H1 (cell line): ENCODE measurements at places on chromosomes 3 and 15.
A peak's percentile ranks its signal among the peaks of the same experiment; 100 is the strongest.

GRCh38 chr3:46675426-46675825 lies 18.1 kb downstream of the ALS2CL start:
- H3K27me3 ChIP-seq = no peaks in the 10 kb centered on the region
- H3K27ac ChIP-seq = no peak overlapping the region
- no peak for DNase-seq
- no peak overlapping the region for H3K4me3 ChIP-seq
- no peaks in the 10 kb centered on the region for H3K4me1 ChIP-seq

GRCh38 chr3:185210621-185211142 lies 43.2 kb downstream of the EHHADH start:
- no peak overlapping the region for H3K27ac ChIP-seq
- H3K4me1 ChIP-seq = no peaks in the 10 kb centered on the region
- H3K4me3 ChIP-seq = no peak overlapping the region
- DNase-seq = no peak
- H3K36me3 ChIP-seq = no peaks in the 10 kb centered on the region

GRCh38 chr15:63048115-63048775 lies 5.7 kb downstream of the TPM1 start:
- H3K27ac ChIP-seq = peak overlapping the region; percentile 37; the same call in 1 of the 2 replicates
- no peaks in the 10 kb centered on the region for H3K27me3 ChIP-seq
- DNase-seq = peak; percentile 90
- H3K4me3 ChIP-seq = peak overlapping the region; percentile 98

GRCh38 chr15:70147778-70148177 lies 50.1 kb upstream of the TLE3 start:
- no peaks in the 10 kb centered on the region for H3K36me3 ChIP-seq
- DNase-seq = no peak
- H3K27ac ChIP-seq = no peak overlapping the region
- H3K4me3 ChIP-seq = no peak overlapping the region
- no peaks in the 10 kb centered on the region for H3K27me3 ChIP-seq

- H3K27me3 ChIP-seq = no peaks in the 10 kb centered on the region; the same call in 1 of the 2 replicates
- peak overlapping the region; percentile 87 for H3K4me3 ChIP-seq
These were observed 349 bp downstream of the PLXNA1 start for GRCh38 chr3:126983276-126983652.

DNA sequence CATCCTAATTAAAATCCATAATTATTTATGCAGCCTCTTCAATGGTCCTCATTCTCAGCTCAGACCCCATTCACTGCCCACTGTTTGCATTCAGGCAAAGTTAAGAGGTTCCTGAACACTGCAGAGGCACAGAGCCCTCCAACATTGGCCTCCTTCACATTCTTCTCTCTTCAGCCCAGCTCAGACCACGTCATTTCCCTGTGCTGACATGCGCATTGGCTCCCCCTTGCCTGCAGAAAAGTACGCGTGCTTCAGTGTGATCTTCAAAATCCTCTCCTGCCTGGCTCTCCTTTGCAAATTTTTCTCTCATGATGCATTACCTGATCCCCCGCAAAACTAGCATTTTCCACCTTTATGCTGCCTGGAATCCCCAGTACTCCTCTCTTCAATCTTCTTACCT lies 552.3 kb downstream of the NTRK3 start:
- H3K27ac ChIP-seq = no peak overlapping the region
- no peaks in the 10 kb centered on the region for H3K36me3 ChIP-seq
- no peaks in the 10 kb centered on the region for H3K27me3 ChIP-seq
- H3K4me1 ChIP-seq = no peaks in the 10 kb centered on the region
- no peak for DNase-seq
- H3K4me3 ChIP-seq = no peak overlapping the region

- no peaks in the 10 kb centered on the region for H3K4me1 ChIP-seq
- H3K4me3 ChIP-seq = no peak overlapping the region
- H3K27ac ChIP-seq = no peak overlapping the region
- no peaks in the 10 kb centered on the region for H3K27me3 ChIP-seq
- DNase-seq = no peak
These were observed 256.4 kb upstream of the ZNF385D start for GRCh38 chr3:22007368-22007767.

GRCh38 chr15:29589416-29589815 lies 232.9 kb downstream of the TJP1 start:
- DNase-seq = no peak
- H3K27ac ChIP-seq = no peak overlapping the region

GRCh38 chr3:94024385-94024784 lies 4.0 kb downstream of the STX19 start:
- no peak overlapping the region for H3K27ac ChIP-seq
- no peak overlapping the region for H3K4me3 ChIP-seq
- DNase-seq = no peak
- H3K4me1 ChIP-seq = no peaks in the 10 kb centered on the region
- H3K36me3 ChIP-seq = no peaks in the 10 kb centered on the region

DNA sequence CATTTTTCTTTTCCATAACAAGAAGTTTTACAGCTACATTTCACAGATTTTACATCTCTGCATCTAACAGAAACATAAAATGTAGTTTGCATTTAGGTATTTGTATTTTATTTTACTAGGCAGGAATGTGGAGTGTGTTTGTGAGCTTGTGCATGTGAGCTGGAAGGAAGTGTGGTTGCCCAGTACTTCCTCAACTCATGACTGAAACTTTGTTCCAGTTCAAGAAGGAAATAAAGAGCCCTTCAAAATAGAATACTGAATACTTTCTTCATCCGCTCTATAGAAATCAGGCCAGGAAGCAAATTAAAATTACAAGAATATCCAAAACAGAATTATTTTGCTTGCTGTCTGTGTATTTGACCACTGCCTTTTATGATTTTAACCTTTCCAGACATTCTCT lies 81.3 kb downstream of the CHL1 start:
- H3K4me1 ChIP-seq = no peaks in the 10 kb centered on the region
- H3K4me3 ChIP-seq = no peak overlapping the region
- no peak for DNase-seq
- H3K27me3 ChIP-seq = no peaks in the 10 kb centered on the region
- H3K27ac ChIP-seq = no peak overlapping the region
- no peaks in the 10 kb centered on the region for H3K36me3 ChIP-seq

- H3K27me3 ChIP-seq = no peaks in the 10 kb centered on the region
- no peaks in the 10 kb centered on the region for H3K4me1 ChIP-seq
- DNase-seq = no peak
These were observed 8.0 kb upstream of the CTXND1 start for GRCh38 chr15:80259942-80260510.

GRCh38 chr3:102037209-102037608 lies 187.9 kb downstream of the NFKBIZ start:
- no peak overlapping the region for H3K4me3 ChIP-seq
- DNase-seq = no peak
- no peaks in the 10 kb centered on the region for H3K4me1 ChIP-seq
- H3K36me3 ChIP-seq = no peaks in the 10 kb centered on the region
- no peaks in the 10 kb centered on the region for H3K27me3 ChIP-seq
- H3K27ac ChIP-seq = no peak overlapping the region

- no peaks in the 10 kb centered on the region for H3K36me3 ChIP-seq
- DNase-seq = no peak
- H3K27ac ChIP-seq = no peak overlapping the region
- H3K27me3 ChIP-seq = no peaks in the 10 kb centered on the region
- H3K4me3 ChIP-seq = no peak overlapping the region
These were observed 47.7 kb downstream of the ZBTB20 start for GRCh38 chr3:115099134-115099985.

DNA sequence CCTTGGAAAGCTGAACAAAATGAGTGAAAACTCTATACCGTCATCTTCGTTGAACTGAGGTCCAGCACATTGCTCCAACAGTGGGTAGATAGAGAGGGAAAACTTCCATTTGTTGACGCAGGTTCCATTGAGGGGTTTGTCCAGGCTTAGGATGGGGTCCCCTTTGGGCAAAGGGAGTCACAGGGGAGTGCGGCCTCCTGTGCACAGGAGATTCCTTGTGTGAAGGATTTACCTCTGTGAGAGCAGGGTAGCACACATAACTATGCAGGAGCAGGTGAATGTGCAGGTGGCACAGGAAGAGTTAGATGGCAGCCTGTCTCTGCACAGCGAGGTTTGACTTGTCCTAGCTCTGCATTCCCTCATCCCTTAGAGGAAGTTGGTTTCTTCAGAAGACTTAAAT lies 139.3 kb downstream of the SNRPN start:
- H3K27ac ChIP-seq = no peak overlapping the region
- H3K36me3 ChIP-seq = peaks cover 100% of the 10 kb centered on the region
- no peaks in the 10 kb centered on the region for H3K27me3 ChIP-seq
- no peak overlapping the region for H3K4me3 ChIP-seq

DNA sequence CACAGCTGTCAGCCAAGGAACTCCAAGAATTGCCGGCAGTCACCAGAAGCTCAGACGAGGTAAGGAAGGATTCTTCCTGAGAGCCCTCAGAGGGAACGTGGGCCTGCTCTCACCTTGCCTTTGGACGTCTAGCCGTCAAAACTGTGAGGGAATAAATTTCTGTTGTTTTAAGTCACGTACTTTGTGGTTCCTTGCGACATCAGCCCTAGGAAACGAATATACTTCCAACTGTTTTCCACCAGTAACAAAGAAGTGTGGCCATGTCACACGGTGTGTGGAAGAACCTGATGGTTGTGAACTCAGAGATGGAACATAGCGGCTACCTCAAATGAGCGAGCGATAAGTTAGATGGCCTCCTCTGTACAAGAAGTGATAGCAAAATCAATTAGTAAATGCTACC lies 41.0 kb upstream of the B3GNT5 start:
- H3K4me1 ChIP-seq = no peaks in the 10 kb centered on the region
- H3K4me3 ChIP-seq = no peak overlapping the region
- no peaks in the 10 kb centered on the region for H3K27me3 ChIP-seq
- no peak overlapping the region for H3K27ac ChIP-seq
- DNase-seq = no peak

DNA sequence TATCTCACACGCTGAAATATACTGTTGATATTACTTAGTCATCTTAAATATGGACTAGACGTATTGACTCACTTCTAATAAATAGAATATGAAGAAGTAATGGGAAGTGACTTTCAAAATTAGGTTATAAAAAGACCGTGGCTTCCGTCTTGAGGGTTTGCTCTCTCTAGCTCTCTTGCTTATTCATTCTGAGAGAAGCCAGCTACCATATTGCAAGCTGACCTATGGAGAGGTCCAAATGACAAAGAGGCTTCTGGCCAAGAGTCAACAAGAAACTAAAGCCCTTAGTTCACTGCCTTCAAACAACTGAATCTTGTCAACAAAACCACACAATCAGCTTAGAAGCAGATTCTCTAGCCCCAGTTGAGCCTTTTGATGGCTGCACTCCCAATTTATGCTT lies 46.1 kb downstream of the SLC9C1 start:
- no peak overlapping the region for H3K27ac ChIP-seq
- DNase-seq = no peak
- H3K4me3 ChIP-seq = no peak overlapping the region
- no peaks in the 10 kb centered on the region for H3K4me1 ChIP-seq
- no peaks in the 10 kb centered on the region for H3K27me3 ChIP-seq

DNA sequence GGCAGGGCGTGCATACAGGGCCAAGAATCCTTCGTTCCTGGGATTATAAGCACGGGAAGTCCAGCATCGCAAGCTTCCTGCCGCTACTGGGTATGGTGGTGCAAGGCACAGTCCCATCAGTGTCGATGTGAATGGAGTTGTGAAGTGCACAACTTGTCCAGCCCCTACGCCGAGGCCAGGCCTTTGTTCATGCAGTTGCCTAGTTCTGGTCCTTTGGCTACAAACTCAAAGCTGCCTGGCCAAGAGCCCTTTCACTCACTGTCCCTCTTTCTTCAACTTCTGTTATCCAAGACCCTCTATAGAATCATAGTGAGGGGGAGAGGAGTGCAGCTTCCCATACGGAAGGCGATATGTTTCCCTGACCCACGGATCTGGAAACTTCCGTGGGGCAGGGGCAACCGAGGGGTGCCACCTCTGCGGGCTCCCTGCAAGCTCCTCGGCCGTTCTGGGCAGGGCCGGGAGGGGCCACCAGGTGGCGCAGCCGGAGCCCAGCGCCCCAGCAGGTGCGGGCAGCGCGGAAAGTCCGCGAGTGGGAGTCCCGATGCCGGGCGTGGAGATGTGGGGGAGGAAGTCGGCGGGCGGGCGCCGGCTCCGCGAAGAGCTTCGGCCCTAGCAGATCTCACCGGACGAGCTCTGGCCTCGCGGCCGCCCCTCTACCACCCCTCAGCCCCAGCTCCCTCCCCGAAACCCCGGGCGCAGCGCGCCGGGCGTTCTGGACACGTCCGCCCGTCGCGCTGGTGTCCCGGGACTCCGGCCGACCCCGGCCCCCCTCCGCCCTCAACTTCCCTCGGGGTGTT lies 693 bp downstream of the RASGRP1 start:
- H3K27ac ChIP-seq = no peak overlapping the region
- no peaks in the 10 kb centered on the region for H3K36me3 ChIP-seq
- H3K27me3 ChIP-seq = peaks cover 15% of the 10 kb centered on the region; the same call in 1 of the 2 replicates
- no peak for DNase-seq

- H3K4me1 ChIP-seq = no peaks in the 10 kb centered on the region
- no peak overlapping the region for H3K4me3 ChIP-seq
- no peaks in the 10 kb centered on the region for H3K27me3 ChIP-seq
- no peaks in the 10 kb centered on the region for H3K36me3 ChIP-seq
- H3K27ac ChIP-seq = no peak overlapping the region
- DNase-seq = no peak
These were observed 121.7 kb downstream of the EDEM1 start for GRCh38 chr3:5309171-5309570.

DNA sequence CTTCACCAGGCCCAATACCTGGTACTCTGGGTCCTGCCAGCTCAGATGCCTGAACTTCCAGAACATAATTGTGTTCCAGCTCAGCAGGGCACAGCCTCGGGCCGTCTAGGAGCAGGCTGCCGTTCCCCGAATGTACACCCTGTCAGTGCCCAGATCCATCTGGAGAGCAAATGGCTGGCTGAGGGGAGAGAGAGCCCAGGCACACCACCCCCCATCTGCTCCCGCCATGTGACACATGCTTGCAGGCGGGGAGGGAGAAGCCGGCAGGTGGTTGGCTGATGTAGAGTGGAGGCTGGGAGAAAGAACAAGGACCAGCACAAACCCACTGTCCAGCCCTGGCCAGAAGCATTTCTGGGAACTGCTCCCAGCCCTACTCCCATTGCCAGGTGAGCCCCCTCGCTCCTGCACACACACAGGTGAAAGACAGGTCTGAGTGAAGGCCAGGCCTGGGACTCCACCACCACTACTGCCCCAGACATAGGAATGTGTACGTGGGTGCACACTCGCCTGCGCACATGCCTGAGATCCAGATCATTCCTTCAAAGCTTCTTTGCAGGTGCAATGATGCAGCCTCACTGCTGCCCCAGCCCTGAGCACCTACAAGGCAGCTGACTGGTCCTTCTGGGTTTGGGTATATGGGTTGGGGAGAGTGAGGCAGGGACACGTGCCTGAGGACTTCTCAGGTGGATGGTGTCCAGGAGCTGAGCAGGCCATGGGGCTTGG lies 53.5 kb downstream of the SEMA5B start:
- H3K36me3 ChIP-seq = no peaks in the 10 kb centered on the region
- no peaks in the 10 kb centered on the region for H3K27me3 ChIP-seq
- peaks cover 37% of the 10 kb centered on the region for H3K4me1 ChIP-seq
- H3K4me3 ChIP-seq = no peak overlapping the region

GRCh38 chr3:127403795-127404194 lies 115.9 kb upstream of the PRR20G start:
- no peak overlapping the region for H3K27ac ChIP-seq
- no peaks in the 10 kb centered on the region for H3K36me3 ChIP-seq
- no peak overlapping the region for H3K4me3 ChIP-seq
- H3K4me1 ChIP-seq = no peaks in the 10 kb centered on the region
- no peak for DNase-seq
